ENCODE measurements at places on chromosomes 6 and 20.

DNA sequence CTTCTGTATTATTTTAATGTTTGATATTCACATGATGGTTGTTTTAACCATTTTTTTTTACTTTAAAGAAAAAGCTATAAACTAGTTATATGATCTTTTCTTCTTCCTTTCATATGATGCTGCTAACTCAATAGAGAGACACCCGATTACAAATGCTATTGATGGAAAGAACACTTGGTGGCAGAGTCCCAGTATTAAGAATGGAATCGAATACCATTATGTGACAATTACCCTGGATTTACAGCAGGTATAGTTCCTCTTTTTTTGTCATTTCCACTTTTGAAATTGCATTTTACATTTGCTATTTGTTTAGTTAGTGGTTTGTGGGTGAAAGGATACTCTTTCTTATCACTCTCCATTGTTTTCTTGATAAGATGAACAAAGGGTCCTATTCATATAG is 176.7 kb downstream of the LAMA2 start:
- no peak for DNase-seq

GRCh38 chr20:35552914-35553313 is 11.0 kb downstream of the ERGIC3 start:
- DNase-seq, result no peak

GRCh38 chr6:33927616-33928015 is 123.8 kb upstream of the MLN start:
- DNase-seq, result no peak

DNA sequence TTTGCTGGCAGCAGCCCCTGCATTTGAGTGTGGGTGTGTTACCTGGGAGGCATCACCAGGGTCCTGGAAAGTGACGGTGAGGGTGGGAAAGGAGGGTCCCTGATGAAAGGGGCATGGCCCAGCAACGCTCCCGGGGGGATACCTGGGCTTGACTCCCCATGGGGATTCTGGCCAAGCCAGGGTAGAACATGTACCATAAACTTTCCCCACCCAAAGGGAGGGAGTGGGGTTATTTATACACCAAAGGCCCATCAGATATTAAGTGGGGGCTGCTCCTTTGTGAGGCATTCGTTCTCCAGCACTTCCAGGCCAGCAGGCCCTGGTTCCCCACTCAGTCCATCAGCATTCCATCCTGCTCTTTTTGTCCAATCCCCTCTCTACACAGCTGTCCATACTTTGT is 20.6 kb upstream of the CCR6 start:
- no peak for DNase-seq

DNA sequence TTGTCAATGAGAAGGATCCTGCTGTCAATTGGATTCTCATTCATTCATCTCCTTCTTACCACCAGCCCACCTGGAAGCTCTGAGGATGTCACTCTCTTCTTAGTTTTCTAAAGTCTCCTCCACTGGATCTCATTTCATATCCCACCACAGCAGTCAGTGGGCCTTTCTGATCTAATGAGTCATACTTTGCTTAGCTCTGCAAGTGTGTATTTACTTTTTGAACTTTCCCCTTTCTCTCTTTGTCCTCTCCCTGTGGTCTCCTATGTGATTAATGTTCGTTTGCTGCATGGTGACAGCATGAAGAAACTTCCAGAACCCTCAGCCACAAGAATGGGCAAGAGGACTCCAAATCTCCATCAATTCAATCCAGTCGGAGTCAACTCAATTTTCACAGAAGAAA is 63.6 kb upstream of the SYNDIG1 start:
- no peak for DNase-seq

- DNase-seq, result no peak
These were observed 207.4 kb upstream of the RAB32 start for GRCh38 chr6:146336191-146336590.

Measured in upper lobe of right lung (tissue), 1 donor.